ENCODE measurements at places on chromosomes 4 and X.
A peak's percentile ranks its signal among the peaks of the same experiment; 100 is the strongest.

GRCh38 chrX:71930298-71930697 is 19.7 kb downstream of the NHSL2 start:
- DNase-seq: no peak

GRCh38 chr4:182823576-182823975 is 93.6 kb downstream of the DCTD start:
- DNase-seq: no peak

GRCh38 chrX:110216027-110216426 is 101.9 kb downstream of the AMMECR1 start:
- no peak for DNase-seq

DNA sequence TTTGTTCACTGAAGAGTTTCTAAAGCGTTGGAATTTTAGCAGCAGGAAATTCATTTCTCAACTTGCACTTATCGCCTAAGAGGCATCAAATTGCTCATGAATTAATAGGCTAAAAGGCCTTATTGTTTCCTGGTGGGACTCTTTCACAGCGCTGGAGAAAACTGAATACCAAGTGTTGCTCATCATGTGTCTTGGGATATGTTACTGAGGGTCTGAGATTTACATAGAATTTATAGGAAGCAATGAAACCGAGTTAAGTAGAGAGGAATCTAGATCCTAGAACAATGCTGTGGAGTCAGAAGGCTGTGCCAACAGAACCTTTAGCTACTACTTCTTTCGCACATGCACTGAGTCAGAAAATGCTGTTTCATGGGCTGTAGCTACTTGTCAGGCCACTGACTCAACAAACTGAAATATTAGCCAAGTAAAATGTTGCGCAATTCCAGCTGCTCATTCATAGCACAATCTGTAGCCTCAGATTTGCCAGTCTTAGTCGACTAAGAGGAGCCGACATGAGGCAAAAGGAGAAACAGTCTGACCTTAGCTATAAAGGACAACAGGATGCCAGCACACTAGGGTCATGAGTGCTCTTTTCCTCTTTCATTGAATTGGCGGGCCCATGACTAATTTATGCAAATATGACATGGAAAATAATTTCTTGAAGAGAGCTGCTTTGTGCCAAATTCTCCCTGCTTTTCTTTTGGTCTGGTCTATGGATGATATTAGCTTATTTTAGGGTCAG is 35.9 kb upstream of the CXCL8 start:
- DNase-seq: peak; percentile 80

GRCh38 chr4:57945298-57945697 is 835.1 kb upstream of the IGFBP7 start:
- DNase-seq: no peak

- DNase-seq: peak; percentile 69
Observed at GRCh38 chr4:99815597-99816011, 1.0 kb upstream of the DAPP1 start.

DNA sequence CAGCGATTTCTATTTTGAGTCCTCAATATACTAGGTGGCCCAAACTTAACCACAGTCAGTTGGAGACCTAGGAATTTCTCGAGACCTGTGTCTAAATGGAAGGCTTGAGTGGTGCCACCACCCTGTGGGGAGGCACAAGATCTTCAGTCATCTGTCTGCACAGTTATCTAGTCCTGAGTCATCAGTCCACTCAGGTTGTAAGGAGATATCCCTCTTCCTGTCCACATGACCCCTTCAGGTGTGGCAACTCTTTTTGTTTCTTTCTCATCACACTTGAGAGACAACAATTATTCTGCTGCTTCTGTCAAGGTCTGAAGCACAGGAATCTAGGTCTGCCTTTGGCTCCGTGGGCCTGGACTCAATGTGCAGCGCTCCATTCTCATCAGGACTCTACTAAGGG is 64.4 kb upstream of the IBSP start:
- DNase-seq: no peak

DNA sequence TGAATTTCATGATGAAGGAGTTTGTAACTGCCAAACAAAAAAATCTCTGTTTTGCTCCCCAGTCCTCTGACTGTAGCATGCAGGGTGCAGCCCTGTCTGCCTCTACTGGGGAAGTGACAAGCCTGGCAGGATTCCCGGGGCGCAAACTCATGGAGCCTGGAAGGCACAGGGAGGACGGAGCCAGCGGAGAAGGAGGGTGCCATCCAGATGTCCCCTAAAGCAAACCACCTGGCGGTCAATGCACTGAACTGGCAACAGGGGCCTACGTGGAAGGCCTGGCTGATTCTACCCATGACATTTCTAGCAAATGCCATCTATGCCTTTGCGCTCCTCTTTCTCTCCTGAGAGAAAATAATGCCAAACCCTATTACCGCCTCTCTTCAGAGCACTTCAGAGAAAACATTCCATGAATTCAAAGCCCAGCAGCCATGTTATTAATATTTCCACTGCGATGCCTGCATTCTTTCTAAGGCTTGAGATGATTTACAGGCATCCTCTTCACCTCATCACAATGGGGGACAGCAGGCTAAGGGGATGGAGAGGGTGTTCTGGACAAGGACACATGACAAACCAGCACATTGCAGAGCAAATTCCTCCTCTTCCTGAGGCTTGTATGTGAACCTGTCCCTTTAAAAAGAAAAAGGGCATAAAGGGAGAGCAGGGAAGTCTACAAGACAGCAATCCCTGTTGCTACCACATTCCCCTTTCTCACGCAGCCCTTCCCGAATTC is 329.3 kb upstream of the NOCT start:
- no peak for DNase-seq

- DNase-seq: no peak
Observed at GRCh38 chr4:157804986-157805385, 367.8 kb downstream of the GASK1B start.

GRCh38 chr4:54554339-54554990 is 103.3 kb upstream of the KIT start:
- no peak for DNase-seq

GRCh38 chrX:114842181-114842580 is 175.2 kb downstream of the IL13RA2 start:
- DNase-seq: no peak

GRCh38 chr4:70874268-70875156 is 27.7 kb upstream of the MOB1B start:
- no peak for DNase-seq

GRCh38 chrX:132411310-132411977 is 77.4 kb downstream of the MBNL3 start:
- no peak for DNase-seq

DNA sequence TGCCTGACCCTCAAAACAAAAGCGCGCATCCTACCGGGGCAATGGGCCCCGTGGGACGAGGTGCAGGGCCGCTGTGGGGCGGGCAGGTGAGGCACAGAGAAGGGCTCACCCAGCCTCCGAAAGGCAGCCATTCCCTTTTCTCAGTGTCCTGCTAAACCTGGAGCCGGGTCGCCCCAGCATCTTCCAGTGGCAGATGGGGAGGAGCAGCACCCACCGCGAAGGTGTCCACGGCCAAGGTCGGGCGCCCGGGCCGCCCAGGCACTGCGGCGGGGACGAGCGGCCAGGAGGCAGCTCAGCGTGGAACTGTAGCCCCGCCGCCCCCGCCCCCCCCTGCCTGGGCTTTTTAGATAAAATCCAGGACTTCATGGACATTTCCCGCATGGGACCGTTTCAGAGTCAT is 19.2 kb upstream of the TLR1 start:
- DNase-seq: no peak

DNA sequence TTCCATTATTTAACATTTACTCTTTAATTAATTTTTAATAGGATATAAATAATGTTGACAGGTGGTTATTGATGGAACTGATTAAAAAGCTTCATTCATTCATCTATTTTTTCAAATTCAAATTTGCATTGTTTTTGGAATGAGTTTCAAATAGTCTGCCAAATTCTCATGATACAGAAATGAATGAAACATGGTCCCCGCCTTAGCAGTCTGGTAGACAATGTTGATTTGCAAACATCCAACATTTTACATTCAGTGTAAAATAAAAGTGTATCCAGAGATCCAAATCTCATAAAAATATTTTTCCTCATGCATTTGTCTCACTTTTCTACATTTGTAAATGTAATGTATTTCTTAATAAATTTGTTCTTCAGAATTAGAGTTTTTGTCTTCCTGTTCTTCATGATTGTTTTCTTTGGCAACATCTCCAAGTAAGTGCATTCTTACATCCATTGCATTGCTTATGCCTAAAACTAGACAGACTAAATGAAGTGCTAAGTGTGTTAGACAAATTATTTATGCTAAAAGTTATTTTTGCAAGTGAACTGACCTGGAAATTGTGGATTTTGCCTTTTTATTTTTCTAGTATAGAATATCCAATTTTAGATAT is 142.3 kb downstream of the PCDH18 start:
- no peak for DNase-seq

GRCh38 chr4:26073886-26074560 is 160.0 kb downstream of the SMIM20 start:
- peak; percentile 63 for DNase-seq

- no peak for DNase-seq
Observed at GRCh38 chr4:112516471-112517066, 589 bp upstream of the NEUROG2 start.

- no peak for DNase-seq
Observed at GRCh38 chr4:29081234-29081955, 1638.8 kb upstream of the PCDH7 start.

DNA sequence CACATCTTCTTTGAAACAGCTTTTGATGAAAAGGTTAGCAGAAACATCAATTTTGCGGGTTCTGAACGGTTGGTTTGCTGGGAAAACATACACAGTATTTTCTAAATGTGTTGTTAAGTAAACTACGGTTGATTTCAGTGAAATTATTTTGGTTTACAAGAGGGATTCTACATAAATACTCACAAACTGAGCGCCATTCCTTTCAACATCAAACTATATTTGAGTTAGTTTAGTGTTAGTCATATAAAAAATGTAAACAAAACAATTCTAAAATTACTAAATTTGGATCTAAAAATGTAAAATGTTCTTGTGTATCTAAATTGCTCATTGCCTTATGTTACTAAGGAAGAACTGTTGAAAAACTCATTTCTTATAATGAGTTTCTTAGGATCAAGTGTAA is 425.6 kb downstream of the PCDH18 start:
- no peak for DNase-seq

DNA sequence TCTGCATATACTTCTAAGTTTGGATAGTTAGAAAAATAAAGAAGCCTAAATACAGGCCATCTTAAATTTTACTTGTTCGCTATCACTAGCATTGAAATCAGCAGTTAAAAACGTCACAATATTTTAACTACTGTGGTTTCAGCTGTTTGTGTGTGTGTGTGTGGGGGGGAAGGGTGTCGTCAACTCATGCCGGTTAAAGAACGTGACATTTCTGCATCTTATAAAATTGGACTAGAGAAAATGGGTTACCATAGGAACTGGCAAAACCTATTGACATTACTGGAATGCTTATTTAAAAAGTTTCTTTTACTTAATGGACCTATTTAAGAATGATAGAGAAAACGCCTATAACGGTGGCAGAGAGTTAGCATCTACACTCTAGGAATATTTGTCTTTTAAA is 1.2 kb upstream of the CNKSR2 start:
- no peak for DNase-seq

GRCh38 chr4:70948665-70949260 is 44.7 kb upstream of the DCK start:
- DNase-seq: no peak

GRCh38 chr4:37767019-37767418 is 59.5 kb upstream of the PGM2 start:
- no peak for DNase-seq

DNA sequence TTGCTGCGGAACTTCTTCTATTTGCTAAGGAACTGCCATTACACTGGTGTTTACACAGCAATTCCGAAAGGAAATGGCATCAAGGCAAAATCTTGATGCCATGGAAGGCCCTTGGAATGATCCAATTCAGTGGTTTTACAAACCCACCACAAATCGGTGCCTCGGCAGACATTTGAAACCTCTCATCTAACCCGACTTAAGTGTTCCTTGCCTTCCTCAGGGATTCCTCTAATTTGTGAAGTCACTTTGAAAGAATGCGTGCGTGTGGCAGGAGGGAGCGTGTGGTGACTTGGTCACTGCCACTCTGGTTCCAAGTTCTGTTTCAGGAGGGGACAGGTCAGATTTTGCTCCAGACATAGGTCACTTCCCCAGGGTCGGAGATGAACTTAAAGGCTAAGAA is 4.8 kb downstream of the NOP14 start:
- no peak for DNase-seq

DNA sequence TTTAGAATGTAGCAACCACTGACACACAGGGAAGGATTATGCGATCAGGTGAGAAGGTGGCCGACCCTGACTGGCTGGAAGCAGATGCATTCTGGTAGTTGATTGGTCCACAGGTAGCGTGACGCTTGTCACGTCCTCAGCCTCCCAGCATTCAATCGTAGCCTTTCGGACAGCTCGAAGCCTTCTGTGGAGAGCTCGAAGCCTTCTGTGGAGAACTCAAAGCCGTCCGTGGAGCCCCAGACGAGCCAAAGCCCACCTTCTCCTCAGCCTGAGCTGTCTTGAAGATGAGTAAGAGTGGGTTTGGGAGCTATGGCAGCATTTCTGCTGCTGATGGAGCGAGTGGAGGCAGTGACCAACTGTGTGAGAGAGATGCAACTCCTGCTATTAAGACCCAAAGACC is 319 bp downstream of the RPA4 start:
- DNase-seq: no peak

DNA sequence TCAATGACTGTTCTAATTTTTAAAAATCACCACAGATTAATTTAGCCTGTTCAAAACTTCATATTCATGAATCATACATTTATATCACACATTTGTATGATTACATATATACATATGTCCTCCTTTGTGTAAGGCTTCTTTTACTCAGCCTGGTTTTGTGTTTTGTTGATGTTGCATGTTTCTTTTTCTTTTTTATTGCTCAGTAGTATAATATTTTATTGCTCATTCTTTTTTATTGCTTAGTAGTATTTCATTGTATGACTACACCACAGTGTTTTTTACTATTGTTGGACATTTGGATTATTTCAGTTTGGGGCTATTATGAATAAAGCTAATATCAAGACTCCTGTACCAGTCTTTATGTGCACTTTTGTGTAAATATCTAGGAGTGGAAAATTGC is 198.5 kb downstream of the RELL1 start:
- DNase-seq: no peak

GRCh38 chr4:68272860-68273259 is 27.4 kb upstream of the TMPRSS11B start:
- no peak for DNase-seq

DNA sequence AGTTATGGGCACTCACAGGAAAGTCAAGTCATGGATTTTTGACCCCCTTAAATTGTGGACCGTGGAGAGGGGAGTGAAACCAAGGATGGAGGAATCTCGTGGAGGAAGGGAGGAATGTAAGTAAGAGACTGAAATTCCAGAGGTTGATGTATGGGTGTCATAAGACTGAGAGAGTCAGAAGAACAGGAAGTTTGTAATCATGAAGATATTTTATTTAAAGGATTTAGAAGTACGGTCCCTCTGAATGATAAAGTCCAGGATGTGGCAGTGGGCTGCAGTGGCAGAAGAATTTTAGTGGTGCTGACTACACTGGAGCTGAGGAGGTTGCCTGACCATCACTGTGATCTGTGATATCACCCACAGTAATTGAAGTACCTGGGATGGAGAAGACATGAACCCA is 57.8 kb downstream of the DCLK2 start:
- no peak for DNase-seq

- DNase-seq: no peak
Observed at GRCh38 chrX:148854306-148854705, 353.9 kb downstream of the AFF2 start.

- DNase-seq: no peak
Observed at GRCh38 chr4:124710911-124711310, 1.6 kb downstream of the ANKRD50 start.

GRCh38 chr4:104491481-104492182 is 3.1 kb downstream of the CXXC4 start:
- peak; percentile 18 for DNase-seq

- DNase-seq: no peak
Observed at GRCh38 chr4:127155116-127155515, 477.6 kb upstream of the INTU start.

All from activated CD4-positive, alpha-beta T cell treated with anti-CD3 and anti-CD28 coated beads, Interleukin-10, Interleukin-2, amounts not matched to agents 100 ng/mL and 50 ng/mL, durations not matched to agents 16 hours and 8 hours (primary cell).